ENCODE measurements at places on chromosomes 6 and 20.
A peak's percentile ranks its signal among the peaks of the same experiment; 100 is the strongest.

DNA sequence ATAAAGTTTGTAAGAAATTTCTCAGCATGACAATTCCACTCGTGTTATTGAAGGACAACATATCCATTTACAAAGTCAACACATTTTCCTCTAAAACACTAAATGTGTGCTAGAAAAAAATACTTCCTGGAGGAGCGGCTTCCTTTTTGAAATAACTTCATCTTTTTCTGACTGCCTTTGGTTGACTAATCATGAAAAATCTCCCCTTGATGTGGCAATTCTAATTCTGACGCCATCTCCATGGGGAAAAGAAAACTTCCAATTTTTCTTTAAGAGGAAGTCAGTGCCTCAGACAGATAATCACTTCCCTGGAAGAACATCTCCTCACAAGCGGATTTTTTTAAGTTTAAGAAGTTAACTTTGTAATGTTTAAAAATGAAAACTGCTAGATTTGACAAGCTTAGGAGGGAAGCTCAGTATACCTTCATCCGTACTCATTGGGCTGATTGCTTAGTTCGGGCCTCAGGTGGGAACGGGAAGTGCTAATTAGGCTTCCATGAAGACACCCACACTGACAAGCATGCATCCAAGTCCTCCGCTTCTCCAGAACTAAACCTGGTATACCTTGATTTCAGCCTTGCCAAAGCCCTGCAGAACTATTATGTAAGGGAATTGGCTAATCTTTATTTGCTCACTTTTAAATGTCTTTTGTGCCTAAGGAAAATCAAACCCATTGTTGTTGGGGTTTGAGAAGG is 35.1 kb upstream of the DUSP22 start:
- no peak for DNase-seq

DNA sequence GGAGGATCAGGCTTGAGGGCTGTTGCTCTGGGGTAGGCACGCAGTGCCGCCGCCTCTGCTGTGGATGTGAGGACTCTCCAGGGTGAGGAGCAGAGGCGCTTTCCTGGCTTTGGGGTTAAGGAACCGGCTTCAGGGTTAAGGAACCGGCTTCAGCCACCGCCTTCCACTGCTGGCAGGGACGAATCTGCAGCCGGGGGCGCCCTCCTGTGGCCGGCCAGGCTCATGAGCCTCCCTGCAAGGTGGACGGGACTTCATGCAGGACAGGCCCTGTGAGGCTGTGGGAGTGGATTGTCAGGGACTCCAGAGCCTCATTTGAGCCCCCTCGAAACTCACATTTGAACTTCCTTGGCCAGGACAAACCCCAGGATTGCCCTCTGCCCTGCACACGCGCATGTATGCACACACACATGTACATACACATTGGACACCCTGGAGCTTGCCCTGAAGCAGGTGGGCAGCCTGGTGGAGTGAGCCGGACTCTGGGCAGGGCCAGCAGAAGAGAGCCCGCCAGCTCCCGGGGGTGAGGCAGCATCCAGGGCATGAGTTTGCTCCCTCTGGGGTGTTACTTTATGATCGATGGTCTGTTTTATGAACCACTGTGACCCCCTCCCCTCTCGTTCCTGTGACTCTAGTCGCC is 146.9 kb downstream of the PHACTR3 start:
- DNase-seq = peak; percentile 47

GRCh38 chr20:1254254-1254653 is 11.8 kb upstream of the SNPH start:
- no peak for DNase-seq

DNA sequence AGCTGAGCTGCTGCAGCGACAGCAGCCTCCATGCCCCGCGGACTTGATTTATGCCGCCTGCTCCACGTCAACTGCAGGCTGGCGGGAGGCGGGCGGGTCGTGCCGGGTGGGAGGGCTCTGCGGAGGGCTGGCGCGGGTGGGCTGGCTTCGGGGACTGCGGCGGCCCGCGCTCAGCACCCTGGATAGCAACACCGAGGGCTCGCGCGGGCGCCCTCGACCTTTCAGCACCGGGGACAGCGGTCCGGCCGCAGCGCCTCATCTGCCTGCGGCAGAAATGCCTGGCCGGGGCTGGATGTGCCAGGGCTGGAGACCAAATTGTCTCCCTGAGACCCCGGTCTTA is 792 bp downstream of the SNAP25 start:
- DNase-seq = peak; percentile 46

DNA sequence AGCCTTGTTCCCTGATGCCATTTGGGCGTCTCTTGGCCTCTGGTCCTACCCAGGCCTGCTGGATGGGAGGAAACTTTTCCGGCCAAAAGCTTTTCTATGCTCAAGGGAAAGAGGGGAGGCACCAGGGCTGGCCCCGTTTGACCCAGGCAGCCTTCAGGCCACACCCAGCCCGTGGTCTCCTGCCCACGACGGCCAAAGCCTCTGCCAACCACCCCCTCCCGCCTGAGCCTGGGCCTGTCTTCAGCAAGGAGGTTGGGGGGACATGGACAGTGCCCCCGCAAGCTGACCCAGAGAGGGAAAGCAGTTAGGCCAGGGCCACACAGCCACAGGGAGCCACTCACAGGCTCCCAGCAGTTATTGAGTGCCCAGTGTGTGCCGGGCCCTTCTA is 49.5 kb downstream of the SRC start:
- no peak for DNase-seq

GRCh38 chr6:79240509-79240908 is 6.0 kb upstream of the HMGN3 start:
- DNase-seq = no peak

GRCh38 chr6:124947971-124948451 is 14.2 kb upstream of the RNF217 start:
- DNase-seq = no peak

DNA sequence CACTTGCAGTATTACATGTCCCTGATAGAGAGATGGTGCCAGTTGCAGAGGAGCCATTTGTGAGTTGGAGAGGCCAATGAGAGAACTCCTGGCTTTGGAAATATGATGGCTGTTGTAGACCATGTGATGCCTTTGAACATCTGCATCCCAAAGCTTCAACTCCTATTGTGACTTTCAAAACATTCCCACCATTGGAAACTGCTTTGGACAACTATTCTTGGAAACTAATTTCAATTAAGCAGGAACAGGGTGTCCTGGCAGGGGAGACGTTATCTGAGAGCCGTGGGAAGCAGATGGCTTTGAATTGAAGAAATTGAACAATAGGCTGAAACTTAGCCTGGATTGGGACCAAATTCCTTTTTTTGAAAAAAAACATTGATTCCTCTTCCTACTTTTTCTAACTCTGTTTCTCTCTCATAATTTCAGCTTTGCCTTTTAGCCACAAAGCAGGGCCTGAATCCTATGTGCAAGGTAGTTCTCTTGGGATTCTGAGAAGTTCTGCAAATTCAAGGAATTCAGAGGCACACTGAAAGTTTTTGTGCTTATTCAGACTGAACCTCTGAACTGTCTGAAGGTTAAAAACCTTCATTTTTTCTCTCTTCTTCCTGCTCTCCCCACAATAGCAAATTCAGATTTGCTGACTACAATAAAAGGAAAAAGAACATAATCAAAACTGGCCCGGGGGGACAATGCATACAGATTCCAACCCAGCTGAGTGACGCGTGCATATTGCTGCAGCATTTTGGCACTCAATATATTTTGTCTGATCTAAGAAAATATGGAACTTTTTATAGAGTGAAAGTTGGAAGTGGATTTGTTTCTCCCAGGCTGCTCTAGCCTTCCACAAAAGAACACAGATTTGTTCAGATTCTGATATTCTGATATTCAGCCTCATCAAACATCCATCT is 720.4 kb upstream of the CHD6 start:
- no peak for DNase-seq

- no peak for DNase-seq
Observed at GRCh38 chr20:35588397-35588796, 27.2 kb upstream of the SPAG4 start.

DNA sequence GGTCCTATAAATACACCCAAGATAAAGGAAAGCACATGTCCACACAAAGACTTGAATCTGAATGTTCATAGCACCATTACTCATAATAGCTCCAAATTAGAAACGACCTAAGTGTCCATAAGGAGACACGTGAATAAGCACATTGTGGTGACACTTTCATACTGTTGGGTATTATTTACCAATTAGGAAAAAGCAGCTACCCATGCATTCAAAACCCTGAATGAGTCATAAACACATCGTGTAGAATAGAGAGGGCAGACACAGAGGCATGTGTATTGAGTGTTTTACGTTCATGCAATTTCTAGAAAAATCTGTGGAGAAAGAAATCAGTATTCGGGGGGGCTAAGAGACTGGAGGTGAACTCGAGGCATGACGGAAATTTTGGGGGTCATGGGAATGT is 396.7 kb downstream of the THBS2 start:
- no peak for DNase-seq

- no peak for DNase-seq
Observed at GRCh38 chr20:39532205-39532604, 570.1 kb downstream of the DHX35 start.

DNA sequence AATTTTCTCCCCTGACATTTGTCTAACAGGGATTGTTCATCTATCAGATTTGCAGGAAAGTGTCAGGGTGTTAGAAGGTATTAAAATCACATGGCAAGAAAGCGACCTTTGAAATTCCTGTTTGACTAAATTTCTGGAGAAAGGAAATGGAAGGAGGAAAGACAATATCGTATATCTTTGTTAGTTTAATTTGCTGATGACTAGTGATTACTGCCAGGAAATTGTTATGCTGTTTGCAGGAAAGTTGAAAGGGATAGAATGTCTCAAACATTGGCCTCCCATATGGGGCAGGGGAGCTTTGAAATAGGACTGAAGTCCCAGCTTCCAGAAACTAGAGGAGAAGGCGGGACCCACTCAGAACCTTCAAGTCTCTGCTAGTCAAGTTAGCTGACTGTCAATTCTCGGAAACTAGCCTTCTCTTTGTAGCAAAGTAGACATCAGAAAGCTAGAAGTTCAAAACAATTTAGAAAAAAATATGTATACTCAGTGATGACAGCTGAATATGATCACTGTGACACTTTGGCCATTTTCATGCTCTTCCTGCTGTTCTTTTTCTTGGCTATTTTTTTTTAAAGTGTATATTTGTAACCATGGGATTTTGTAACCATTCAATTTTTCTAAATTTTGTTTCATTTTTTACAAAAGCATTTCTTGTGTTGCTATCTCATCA is 53.4 kb upstream of the RALGAPA2 start:
- DNase-seq = no peak

- peak; percentile 67 for DNase-seq
Observed at GRCh38 chr6:39347906-39348585, 25.5 kb upstream of the KCNK16 start.

GRCh38 chr6:147077251-147077650 is 127.0 kb upstream of the STXBP5 start:
- no peak for DNase-seq

GRCh38 chr6:70253923-70254322 is 49.0 kb downstream of the COL9A1 start:
- no peak for DNase-seq

- no peak for DNase-seq
Observed at GRCh38 chr6:159943968-159944598, 24.8 kb upstream of the IGF2R start.

GRCh38 chr6:5204376-5204775 is 56.4 kb downstream of the LYRM4 start:
- DNase-seq = no peak

- peak; percentile 38 for DNase-seq
Observed at GRCh38 chr6:6696867-6697531, 108.5 kb downstream of the LY86 start.

DNA sequence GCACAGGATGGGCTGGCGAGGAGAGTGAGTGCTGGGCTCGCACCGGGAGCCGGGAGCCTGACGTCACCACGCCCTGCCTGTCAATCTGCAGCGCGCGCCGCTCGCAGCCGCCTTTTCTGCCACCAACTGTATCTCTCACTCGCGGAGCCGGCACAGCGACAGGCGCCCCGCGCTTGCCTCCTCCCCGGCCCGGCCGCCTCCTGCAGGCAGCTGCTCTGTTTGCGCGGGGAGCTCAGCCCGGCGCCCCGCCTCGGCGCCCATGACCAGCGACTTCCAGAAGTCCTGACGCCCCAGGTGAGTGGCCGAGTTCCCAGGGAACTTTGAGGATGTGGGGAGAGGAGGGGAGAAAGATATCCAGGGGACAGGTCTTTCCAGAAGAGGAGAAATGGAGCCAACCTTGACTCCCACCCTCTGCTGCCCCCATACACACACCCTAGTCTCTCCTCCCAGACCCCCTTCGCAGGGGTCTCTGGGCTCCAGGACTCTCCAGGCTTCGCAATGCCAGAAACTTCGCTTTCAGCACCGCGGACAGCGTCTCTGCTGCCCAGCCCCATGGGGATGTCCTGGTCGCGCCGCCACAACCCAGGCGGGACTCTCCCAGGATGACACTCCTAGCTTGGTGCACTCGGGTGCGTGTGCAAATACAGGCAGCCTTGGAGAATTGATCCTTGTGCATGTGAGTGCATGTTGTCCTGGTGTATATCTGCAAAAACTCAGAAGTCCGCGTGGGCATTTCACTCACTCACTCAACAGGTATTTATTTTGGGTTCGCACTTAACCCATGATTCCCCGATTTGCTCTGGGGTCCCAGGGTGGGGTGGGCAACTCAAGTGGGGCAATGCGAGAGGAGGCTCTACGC is at the start of gene GPR6:
Gene GPR6, plus strand, starts transcription at position 138 of the 859 bp plus-strand sequence. CDS start 802 bp downstream, outside the sequence.
- DNase-seq = peak; percentile 33

DNA sequence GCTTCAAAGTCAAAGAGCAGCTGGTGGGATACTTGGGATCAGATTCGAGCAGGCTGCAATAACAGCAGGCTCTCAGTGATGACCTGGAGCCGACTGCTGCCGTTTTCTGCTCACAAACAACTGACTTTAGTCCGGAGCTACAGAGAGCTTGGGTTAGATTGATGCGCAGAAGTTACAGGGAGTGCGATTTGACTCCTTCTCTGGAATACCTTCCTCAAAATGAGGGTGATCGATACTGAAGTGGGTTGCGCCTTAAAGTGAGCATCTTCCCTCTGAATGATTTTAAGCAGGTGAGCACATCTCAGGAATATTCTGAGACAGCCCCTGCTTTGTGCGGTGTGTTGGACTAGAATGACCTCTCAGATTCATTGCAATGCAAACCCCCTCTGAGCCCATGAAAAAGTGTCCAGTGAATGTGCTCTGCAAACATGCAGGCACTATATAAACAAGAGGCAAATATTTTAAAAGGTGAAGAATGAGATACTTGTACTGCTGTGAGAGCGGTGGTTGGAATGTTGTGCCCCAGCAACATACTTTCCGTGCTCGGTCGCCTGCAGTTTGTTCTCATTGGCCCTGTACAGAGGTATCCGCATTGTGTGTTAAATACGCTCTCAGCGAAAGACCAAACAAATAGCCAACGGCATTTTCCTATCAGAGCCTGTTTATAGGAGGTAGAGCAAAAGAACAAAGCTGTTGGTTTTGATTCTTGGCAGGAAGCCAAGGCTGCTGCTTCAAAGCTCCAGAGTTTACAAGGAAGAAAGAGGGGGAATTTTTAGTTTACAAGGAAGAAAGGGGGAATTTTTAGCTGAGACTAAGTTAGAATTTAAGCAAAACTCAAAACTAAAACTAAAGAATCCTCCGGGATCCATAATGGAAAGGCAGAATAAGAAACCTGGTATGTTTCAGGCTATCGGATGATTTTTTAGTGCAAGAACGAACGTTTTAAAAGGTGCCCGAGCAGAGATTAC is 67.7 kb downstream of the PHACTR2 start:
- DNase-seq = no peak

Data from stimulated activated CD4-positive, alpha-beta T cell treated with anti-CD3 and anti-CD28 coated beads, Interleukin-2, amount 100 ng/mL, for 48 hours (primary cell).